ENCODE measurements at places on chromosomes 1 and 21. TPM values are rescaled to one million over a fixed set of nuclear protein-coding genes. Genes with fewer than 3 reads are reported as not detected.

- DNase-seq, result no peak
Observed at GRCh38 chr1:201608635-201609395, 69.9 kb downstream of the NAV1 start.

- no peak for DNase-seq
Observed at GRCh38 chr1:110982320-110982719, 18.6 kb upstream of the LRIF1 start.

GRCh38 chr1:58465825-58466629 lies 80.5 kb downstream of the OMA1 start:
- no peak for DNase-seq

DNA sequence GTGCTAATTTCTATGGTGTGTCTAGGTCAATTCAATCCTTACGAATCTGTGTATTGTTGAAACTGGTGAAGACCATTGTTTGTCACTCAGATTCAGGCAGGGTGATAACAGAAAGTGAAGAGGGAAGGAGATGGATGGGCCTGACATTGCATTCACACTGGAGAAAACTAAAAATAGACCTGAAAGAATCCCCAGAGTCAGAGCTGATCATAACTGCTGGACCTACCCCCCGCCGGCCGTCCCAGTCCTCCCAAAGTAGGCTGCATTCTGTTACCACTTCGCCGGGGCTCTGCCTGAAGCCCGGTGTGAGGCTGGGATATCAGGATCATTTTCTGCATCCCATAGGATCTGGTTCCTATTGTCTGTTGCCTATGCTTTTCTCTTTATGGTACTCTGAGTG lies 121.1 kb downstream of the NUF2 start:
- no peak for DNase-seq

DNA sequence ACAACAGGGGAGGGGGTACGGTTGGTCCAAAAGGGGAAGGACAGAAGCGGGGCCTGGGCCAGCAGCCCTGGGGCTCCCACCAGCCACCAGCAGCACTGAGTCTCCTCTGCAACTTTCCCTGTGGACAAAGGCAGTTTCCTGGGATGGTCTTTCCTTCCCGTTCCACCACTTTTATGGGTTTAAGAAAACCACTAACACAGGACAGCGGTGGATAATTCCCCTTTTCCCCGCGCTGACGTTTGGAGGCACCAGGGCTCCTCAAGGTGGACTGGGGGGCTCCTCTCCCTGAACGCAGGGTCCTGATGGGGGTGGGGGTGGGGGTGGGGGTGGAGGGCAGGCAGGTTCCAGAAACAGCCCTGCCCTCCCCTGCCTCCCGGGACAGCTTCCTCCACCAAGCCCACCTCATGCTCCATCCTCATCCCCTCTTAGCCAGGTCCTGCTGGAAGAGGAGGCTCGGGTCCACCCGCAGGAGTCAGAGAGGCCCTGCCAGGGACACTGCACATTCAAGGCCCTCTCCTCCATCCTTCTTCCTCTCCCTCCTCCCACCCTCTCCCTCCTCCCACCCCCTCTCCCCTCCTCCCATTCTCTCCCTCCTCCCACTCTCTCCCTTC lies 4.8 kb upstream of the COL6A1 start:
- DNase-seq, result no peak

DNA sequence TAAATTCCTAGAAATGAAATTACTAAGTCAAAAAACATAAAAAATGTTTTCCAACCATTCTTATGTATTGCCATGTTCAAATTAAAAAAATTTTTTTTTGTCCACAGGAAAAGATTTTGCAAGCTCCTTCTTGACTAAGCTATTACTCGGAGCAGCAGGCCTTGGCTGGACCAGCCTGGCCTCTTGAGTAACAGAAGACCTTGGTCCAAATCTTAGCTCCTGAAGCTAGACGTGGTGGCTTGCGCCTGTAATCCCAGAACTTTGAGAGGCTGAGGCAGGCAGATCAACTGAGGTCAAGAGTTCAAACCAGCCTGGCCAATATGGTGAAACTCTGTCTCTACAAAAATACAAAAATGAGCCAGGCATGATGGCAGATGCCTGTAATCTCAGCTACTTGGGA lies 77.6 kb downstream of the CLSTN1 start:
- DNase-seq, result no peak

ARV1 gene
- 29.5 TPM for polyA plus RNA-seq

KRTAP13-2 gene
- not detected for polyA plus RNA-seq

SLC6A9 gene
- polyA plus RNA-seq, result 8.8 TPM

SPATA1 gene
- 3.7 TPM for polyA plus RNA-seq
